ENCODE measurements at places on chromosomes 2 and 18.
A peak's percentile ranks its signal among the peaks of the same experiment; 100 is the strongest.

GRCh38 chr18:63970809-63971205, 926 bp downstream of the SERPINB8 start:
- DNase-seq, result peak; percentile 41

GRCh38 chr2:232886632-232887031, 16.6 kb downstream of the SNORC start:
- DNase-seq, result no peak

DNA sequence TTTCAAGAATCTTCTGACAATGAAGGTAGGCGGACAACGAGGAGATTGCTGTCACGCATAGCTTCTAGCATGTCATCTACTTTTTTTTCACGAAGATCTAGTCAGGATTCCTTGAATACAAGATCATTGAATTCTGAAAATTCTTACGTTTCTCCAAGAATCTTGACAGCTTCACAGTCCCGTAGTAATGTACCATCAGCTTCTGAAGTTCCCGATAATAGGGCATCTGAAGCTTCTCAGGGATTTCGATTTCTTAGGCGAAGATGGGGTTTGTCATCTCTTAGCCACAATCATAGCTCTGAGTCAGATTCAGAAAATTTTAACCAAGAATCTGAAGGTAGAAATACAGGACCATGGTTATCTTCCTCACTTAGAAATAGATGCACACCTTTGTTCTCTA, 35.8 kb downstream of the MARCHF7 start:
- DNase-seq, result no peak

- no peak for DNase-seq
Observed at GRCh38 chr2:224638301-224638823, 53.2 kb upstream of the CUL3 start.

DNA sequence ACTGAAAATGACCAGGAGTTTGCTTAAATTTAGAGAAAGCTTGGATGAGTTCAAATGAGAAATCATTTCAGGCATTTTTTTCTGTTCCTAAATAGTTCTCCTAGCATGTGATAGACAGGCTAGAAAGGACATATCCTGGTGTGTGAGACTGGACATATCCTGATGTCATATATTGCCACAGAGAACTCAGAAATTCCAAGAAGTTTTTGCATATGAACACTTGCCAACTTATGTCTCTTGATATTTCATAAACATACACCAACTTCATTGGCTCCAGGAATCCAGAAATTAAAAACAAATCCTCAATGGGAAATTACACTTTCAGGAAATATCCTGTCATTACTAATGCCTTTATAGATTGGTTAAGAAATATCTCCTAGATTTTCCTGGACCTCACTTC, 2.9 kb upstream of the SERPINB4 start:
- DNase-seq, result no peak

DNA sequence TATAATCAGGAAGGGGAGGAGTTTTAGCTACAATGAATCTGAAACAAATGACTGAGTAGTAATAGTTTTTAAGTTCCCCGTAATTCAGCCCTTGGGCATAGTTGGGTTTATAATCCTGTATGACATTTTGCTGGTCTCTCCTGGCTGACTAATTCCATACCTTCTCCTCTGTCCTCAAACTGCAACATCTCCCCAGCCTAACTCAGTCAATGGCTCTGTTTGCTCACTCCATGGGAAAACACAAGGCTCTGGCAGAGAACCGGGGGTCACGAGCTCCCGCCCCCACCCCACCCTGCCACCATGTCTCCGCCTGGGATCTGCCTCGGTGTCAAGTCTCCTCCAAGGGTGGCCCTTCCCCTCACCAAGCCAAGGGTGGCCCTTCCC, 168.6 kb downstream of the HDAC4 start:
- no peak for DNase-seq

DNA sequence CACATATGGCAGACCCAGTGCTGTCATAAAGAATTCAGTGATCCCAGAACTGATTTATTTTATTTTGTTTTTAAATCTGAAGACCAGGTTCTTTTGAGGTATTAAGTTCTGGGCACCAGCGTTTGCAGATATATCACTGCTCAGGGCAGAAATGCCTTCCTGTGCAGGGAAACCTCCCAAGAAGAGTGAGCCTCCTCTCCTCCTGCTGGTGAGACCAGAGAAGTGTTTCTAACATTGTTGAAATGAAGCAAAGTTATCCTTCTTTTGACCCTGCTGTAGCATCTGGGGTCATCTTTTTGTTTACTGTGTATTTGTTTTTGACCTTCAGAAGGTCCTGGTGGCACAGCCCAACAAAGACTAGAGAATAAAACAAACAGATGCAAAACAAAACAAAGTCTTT, 94.0 kb downstream of the AQP4 start:
- DNase-seq, result peak; percentile 28

DNA sequence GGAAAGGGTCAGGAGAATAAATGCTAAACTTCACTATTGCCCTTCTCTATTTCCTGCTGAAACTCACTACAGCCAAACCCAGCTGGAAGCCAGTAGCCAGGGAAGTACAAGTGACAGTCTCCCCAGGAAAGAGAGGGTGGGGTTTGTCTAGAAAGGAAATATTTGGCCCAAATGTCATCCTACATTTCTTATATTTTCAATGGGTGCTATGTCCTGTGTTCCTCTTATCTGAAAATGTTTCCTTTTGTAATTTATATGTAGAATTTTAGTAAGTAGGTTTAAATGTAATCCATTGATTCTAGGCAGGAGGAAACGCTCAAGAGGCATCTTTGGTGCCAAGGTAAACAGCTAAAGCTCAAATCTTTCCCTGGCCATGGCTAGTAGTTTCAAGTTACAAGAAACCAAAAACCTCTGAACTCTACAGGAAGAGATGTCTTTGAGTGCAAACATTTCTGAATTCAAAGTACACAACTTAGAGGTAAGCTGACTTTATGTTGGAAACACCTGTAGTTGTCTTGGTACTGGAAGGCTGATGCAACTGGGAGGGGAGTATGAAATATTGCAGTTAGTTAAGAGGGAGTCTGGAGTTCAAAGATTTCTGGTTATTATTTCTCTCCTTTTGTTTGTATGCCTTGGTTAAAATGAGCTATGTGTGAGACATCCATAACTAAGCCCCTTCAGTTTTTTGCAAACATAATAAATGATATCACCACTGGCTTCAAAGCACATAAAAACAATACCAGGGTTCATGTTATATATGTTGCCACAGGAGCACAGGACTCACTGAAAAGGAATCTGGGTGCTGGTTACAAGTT, 356.1 kb upstream of the ZC3H15 start:
- DNase-seq, result no peak

GRCh38 chr2:1690056-1690775, 54.1 kb downstream of the PXDN start:
- no peak for DNase-seq

DNA sequence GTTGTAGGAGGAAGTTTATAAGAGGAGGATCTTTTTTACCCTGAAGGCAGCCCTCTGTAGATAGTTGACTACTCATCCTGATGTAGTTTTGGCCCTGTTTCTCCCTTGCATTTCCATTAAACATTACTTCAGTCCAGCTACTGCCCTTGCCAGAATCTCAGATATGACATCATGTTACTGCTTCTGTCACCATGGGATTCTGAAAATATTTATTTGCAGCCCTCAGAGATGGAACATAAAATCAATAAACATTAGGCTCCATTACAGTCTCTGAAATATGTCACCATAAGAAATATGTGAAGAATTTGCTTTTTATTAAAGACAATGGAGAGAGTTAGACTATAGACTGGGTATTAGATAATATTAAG, 68.7 kb upstream of the STK39 start:
- no peak for DNase-seq

DNA sequence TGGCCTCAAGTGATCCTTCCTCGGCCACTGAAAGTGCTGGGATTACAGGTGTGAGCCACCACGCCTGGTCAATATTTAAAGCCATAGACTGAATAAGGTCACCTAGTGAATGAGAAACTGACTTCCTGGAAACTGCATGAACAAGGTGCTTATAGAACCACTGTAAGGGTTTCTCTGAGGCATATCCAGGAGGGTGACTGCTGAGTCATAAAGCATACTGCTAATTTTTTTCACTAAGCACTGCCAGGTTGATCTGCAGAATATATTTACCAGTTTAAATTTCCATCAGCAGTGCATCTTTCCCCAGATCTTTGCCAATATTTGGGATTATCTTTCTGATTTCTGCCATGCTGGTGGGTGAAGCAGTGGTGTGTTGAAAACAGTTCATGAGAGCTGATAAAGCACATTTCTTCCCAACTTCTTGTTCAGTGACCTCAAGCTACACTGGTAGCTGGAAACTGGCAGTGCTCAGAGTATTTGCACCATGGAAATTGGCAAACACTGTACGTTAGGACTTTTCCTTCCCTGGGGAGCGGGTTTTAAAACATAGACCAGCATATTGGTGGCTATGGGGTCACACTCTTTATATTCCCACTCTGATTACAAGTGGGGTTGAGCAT, 4.2 kb upstream of the CLIP4 start:
- no peak for DNase-seq

- DNase-seq, result no peak
Observed at GRCh38 chr2:191384829-191385228, 139.6 kb downstream of the MYO1B start.

GRCh38 chr2:12177455-12178288, 431.2 kb downstream of the LPIN1 start:
- no peak for DNase-seq

- peak; percentile 24 for DNase-seq
Observed at GRCh38 chr2:239300871-239301735, 99.7 kb downstream of the HDAC4 start.

DNA sequence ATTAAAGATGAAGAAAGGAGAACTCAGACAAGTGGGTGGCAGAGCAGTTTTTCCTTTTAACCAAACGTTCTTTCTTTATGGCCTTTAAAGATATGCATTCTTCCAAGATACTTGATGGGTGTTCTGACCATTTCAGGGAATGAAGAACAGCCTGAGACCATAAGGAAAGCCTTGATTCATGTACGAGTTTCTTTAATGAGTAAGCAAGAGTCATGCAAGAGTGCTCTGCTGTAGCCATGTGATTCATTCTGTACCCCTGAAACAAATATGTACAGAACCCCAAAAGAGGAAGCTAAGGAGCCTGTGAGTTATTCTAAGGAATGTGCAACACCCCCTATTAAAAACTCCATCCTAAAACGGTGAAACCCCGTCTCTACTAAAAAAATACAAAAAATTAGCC, 372.8 kb downstream of the MTX2 start:
- no peak for DNase-seq

- peak; percentile 80 for DNase-seq
Observed at GRCh38 chr18:13800505-13801259, 23.3 kb upstream of the MC5R start.
